ENCODE measurements at places on chromosomes 1 and 21. TPM values are rescaled to one million over a fixed set of nuclear protein-coding genes. Genes with fewer than 3 reads are reported as not detected.

The RGS8 gene
- total RNA-seq = not detected

DNA sequence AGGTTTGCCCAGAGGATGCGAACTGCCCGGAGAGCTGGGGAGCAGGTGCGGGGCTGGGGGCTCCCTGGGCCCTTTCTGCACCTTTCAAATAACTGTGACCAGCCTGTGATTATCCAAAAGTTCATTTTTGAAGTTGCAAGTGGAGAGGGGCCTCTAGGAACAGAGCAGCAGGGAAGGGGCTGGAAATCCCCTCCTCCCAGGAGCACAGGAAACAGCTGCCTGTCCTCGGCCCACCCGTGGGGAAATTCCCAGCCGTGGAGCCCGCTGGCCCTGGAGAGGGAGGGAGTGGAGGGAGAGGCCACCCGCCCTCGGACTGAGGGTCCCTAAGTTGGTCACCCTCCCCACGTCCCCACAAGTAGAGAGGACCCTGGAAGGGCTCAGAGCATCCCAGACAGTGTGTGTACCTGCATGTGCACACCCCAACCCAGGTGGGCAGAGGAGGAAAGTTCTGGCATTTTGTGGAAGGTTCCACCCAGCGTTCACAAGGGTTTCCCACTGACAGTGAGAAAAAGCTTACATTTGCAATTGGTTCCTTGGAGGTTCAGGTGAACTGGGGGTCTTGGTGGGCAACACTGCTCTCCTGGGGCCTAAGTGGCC is 1.2 kb upstream of the TNFRSF4 start:
- no peak for DNase-seq

GRCh38 chr1:54850069-54850730 is 36.8 kb downstream of the DHCR24 start:
- no peak for DNase-seq

GRCh38 chr21:26457817-26458216 is 115.3 kb downstream of the CYYR1 start:
- no peak for DNase-seq

DNA sequence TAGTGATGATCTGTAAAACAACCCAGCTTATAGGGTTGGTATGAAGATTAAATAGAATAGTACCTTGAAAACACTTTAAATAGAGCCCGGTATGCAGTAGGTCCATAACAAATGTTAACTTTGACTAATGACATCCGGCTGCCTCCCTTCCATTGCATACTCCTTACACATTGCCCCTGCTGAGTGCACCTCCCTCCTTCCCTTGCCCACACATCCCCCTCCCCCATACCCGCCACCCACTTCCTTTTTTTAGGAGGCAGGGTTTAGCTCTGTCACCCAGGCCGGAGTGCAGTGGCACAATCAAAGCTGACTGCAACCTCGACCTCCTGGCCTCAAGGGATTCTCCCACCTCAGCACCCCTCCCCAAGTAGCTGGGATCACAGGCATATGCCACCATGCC is 24.4 kb upstream of the ZC3H12A start:
- DNase-seq = peak; percentile 66

- DNase-seq = no peak
Measured at GRCh38 chr1:245062741-245063305, 92.0 kb upstream of the KIF26B start.

DNA sequence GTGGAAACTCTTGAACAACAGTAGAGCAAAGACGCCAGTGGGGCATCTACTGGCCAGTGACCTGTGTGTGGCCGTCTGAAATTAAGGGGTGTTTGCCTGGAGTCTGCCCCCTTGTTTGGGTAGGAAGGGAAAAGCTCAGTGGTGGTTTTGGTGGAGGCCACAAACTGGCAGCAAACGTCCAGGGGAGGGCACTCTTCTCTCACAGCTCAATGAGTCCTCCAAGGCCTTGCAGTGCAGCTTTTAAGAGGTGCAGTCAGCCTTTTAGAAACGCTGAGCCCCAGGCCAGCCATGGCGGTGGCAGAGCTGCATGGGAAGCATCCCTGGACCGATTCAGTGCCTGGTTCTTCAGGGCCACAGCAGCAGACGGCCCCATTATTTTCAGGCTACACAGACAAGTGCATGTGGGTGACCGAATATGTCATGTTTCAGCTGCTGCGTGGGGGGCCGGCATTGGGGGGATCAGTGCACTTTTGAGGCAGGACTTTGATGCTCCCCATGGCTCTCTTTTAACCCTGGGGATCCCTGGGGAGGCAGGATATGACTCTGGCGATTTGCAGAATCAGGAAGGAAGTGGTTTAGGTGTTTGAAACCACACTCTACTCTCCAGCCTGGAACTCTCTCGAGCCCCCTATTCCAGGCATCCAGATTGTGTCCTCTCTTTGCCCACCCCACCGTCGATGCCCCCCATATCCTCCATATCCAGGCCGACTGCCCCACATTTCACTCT is 414.0 kb downstream of the PRDM2 start:
- DNase-seq = peak; percentile 42

GRCh38 chr21:46226920-46227599 is 1.5 kb downstream of the LSS start:
- no peak for DNase-seq
